ENCODE measurements at places on chromosomes 3 and 15.

GRCh38 chr15:76823890-76824289 lies 81.2 kb downstream of the SCAPER start:
- no peak for DNase-seq

GRCh38 chr3:126516936-126517290 lies 660 bp downstream of the UROC1 start:
- DNase-seq, result no peak

DNA sequence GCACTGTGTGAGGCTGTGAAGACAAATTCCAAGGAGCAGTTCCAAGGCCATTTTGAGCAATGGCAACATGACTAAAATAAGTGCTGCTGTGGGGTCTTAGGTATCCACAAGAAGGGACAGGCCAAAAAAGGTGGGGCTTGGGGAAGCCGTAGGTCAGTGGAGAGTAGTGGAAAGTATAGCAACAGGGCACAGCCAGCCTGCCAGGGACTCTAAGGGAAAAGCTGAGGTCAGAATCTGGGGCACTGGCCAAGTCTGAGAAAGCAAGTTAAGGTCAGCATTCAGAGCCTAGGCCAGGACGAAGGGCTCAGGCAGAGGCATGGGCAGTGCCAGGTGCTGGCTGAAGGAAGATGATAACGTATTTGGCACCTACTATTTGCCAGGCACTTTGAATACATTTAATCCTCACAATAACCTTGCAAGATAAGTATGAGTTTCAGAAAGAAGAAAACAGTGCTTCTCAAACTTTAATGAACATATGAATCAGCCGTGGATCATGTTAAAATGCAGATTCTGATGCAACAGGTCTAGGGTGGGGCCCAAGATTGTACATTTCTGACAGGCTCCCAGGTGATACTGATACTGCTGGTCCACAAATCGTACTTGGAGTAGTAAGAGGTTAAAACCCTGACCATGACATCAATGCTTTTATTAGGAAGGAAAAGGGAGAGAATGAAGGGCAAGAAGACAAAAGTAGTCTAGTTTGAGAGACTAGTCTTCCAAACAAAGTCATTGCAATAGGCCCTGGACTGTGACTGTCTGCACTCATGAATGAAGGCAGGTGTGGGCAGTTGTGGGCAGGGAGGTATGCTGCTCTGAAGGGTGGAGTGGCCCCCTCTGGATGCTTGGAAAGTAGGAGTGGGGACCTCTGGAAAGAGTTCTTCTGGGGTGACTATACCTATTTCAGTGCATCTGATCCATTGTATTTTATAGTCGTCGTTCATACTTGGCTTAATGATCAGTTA lies 106.3 kb upstream of the ANKRD28 start:
- no peak for DNase-seq

DNA sequence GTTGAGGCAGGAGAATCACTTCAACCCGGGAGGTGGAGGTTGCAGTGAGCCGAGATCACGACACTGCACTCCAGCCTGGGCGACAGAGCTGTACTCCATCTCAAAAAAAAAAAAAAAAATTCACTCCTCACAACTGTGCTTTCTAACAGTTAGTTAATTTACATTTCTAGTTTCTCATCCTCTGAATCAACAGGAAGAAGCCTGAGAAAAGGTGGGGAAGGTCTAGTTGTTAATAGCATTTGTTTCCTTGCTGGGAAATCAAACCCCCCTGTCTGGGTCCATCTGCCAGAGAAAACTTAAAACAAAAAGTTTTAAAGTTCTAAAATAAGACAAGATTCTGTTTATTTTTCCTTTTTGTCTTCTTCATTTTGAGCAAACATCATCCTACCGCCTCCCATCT lies 62.3 kb downstream of the TMEM39A start:
- no peak for DNase-seq

- DNase-seq, result no peak
Measured at GRCh38 chr15:90316139-90316538, 35.9 kb upstream of the ZNF774 start.

DNA sequence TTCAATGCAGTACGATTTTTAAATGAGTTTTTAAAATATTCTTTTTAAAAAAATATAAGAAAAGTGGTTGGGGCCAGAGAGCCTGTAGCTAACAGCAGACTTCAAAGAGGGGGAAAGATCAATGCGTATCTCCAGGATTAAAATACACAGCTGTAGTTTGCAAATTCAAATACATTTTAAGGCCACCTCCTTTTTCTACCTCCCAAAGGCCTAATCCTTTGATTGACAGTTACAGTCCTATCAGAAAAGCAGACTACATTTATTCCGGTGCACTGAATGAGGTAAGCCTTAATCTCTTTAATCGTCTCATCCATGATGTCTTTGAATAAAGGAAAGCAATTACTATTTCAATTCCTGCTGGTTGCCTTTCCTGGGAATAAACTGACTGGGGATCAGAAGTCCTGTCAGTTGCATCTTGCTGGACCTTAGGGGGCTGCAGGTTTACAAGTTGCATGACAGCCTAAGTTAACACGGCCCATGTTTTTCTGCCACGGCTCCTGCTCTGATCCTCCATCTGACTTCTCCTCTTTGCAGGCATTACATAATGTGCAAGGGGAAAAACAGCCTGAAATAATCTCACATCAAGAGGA lies 51.7 kb downstream of the CADPS start:
- no peak for DNase-seq

GRCh38 chr15:68616397-68616796 lies 37.6 kb downstream of the CORO2B start:
- DNase-seq, result no peak

DNA sequence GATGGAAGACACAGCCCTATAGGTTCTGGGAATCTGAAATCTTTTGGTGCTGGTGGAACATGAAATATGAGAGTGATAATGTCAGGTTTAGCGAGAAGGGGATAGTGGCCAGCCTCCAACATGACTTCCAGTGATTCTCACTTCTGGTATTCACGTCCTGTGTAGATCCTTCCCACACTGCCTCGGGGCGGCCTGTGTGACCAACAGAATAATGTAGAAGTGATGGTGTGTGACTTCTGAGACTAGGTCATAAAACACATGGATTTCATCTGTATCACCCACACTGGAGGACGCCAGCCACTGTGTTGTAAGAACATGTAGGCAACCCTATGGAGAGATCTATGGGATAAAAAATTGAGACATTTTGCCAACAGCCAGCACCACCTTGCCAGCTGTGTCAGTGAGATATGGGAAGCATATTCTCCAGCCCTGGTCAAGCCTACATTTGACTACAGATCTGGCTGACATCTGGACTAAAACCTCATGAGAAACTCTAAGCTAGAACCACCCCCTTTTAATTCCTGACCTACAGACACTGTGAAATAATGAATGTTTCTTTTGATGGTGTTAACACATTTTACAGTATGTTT lies 25.5 kb upstream of the NUDT16 start:
- DNase-seq, result no peak

DNA sequence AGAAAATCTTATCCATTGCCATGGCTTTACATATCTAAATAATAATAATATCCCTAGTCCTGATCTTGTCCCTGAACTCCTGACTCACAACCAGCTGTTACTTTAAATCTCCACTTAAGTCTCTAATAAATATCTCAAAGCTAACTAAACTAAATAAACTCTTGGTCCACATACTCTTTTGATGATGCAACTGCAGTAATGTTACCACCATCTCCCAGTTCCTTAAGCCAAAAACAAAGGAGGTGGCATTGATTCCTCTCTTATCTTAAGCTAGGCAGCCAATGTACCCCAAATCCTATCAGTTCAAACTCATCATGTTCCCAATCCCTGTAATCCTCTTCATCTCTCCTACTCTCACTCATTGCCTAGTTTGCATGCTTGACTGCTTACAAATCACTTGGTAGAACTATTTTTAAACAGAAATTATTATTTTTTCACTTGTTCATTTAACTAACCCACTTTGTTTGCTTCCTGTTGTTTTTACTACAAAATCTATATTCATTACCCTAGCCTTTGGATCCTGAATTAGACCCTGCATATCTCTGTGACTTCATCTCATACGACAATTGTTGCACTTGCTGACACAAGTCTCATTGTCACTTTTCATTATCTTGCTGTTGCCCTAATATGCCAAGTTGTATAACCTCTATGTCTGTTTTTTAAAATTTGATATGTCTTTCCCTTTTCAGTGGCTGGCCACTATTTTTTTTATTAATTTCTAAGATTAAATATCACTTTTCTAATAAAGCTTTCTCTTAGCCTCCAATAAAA lies 462.2 kb downstream of the ZPLD1 start:
- DNase-seq, result no peak

DNA sequence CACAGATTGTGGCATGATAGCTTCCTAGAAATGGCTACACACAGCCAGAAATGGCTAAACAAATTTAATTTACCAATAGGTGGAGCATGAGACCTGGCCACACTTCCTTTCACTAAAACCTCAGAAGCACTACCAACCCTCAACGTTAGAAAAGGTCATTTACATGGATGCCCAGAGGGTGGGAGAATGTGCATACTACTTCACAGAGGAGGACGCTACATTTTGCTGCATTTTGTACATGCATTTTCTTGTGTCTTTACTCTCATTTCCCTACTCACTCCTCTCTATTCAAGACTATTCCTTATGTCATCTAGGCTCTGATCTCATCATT lies 40.1 kb downstream of the C2CD4B start:
- no peak for DNase-seq

- DNase-seq, result no peak
Measured at GRCh38 chr3:115102046-115102445, 45.0 kb downstream of the ZBTB20 start.

GRCh38 chr3:127066635-127067034 lies 83.7 kb downstream of the PLXNA1 start:
- no peak for DNase-seq

DNA sequence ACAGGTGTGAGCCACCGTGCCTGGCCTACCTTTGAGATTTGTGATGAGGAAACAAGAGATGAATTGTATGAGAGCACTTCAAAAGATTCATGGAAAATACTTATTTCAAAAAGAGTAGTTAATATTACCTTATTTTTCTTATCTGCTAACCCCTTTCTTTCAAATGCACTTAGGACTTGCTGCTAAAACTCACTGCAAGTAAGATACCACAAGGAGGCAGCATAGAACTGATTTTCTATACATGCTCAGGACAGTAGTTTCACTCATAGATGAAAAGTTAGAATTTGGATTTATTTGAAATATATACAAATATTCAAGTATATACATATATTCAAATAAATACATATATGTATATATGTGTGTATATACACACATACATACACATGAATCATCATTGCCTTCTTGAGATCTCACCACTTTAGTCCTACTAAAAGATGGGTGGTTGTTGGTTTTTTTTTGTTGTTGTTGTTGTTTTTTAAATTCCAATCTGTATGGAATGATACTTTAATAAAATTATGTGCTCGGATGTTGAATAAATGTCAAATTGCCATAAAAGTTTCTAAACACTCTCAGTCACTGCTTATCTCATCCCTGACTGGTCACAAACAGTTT lies 2.4 kb downstream of the CCNDBP1 start:
- DNase-seq, result peak; percentile 41

DNA sequence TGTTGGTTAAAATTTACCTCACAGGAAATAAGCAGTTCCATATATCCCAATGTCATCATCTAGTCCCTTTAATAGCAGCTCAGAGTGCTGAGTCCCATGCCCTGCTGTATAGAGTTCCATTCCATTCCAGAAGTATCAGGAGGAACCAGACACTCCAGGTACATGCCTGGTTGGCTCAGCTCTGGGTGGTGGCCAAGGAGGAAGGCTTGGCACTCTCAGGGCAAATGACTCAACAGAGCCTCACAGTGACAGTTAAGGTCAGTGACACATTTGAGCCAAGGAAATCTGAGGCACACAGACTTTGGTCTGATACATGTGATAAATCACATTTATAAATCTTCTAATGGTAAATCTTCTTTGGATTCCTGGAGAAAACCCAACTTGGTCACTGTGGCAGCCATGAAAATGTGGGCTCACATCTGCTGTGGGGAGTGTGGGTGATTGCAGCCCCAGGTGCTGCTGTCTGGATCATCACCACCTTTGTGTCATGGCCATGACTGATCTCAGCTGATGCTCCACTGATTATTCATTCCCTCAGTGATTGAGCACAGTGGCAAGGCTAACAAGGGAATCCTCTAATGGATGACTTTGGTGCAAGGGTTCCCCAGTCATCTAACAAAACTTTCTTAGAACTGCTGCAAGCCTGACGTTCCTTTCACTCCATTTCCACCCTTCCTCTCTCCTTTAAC lies 9.3 kb downstream of the HHLA2 start:
- no peak for DNase-seq

GRCh38 chr3:148950806-148951205 lies 40.5 kb upstream of the GYG1 start:
- no peak for DNase-seq

- no peak for DNase-seq
Measured at GRCh38 chr15:95580121-95580520, 750.4 kb upstream of the NR2F2 start.

- peak; percentile 15 for DNase-seq
Measured at GRCh38 chr3:162437480-162437879, 940.9 kb downstream of the OTOL1 start.

GRCh38 chr3:159150180-159150579 lies 348.3 kb downstream of the MFSD1 start:
- no peak for DNase-seq

DNA sequence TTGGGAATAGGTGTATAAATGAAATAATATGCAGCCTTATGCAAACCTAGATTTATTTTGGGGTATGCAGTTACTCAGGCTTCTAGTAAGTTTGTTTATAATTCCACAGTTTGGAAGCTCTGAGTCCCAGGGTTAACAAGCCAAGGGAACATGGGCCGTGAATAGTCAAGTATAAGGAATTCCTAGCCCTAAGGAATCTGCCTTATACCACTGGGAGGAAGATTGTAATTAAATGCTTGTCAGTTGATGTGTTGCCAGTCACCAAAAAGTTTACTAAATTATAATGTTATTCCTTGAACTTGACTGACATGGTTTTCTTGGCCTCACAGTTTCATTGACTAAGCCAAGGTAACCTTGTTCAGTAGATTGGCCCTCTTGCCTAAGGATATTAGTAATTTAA lies 72.4 kb upstream of the SGO1 start:
- DNase-seq, result no peak

DNA sequence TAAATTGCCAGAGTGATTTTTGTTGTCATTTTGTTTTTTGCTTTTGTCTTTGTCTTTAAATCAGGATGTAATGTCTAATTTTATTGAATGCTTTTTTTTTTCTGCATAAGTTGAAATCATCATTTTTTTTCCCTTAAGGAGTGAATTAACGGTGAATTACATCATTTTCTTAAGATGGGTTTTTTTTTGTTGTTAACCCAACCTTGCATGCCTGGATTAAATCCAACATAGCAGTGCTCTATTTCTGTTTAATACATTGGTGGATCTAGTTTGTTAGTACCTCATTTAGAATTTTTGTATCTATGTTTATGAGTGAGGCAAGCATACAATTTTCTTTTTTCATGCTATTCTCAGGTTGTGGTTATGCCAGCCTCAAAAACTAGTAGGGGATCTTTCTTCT lies 186.4 kb upstream of the TMC3 start:
- no peak for DNase-seq

GRCh38 chr15:99704444-99704838 lies 28.8 kb downstream of the LYSMD4 start:
- DNase-seq, result peak; percentile 54
